ENCODE measurements at places on chromosomes 13 and 19. TPM values are rescaled to one million over a fixed set of nuclear protein-coding genes. Genes with fewer than 3 reads are reported as not detected.

Gene SYMPK
- 75.1 TPM for polyA plus RNA-seq

Gene PEAK3
- polyA plus RNA-seq: not detected

Gene TUBA3C
- not detected for polyA plus RNA-seq

Gene ZNF723
- 0.08 TPM for polyA plus RNA-seq

Gene TPTE2
- 0.57 TPM for polyA plus RNA-seq

Gene UNC13A
- 0.33 TPM for polyA plus RNA-seq

Gene PRKCSH
- polyA plus RNA-seq: 321 TPM

Gene SYNGR4
- polyA plus RNA-seq: not detected

Gene GPC5
- 5.1 TPM for polyA plus RNA-seq

Gene CRX
- polyA plus RNA-seq: 0.15 TPM

Gene UHRF1
- polyA plus RNA-seq: 39.7 TPM

Gene RYR1
- polyA plus RNA-seq: 9.6 TPM

Gene CGB3
- not detected for polyA plus RNA-seq

DNA sequence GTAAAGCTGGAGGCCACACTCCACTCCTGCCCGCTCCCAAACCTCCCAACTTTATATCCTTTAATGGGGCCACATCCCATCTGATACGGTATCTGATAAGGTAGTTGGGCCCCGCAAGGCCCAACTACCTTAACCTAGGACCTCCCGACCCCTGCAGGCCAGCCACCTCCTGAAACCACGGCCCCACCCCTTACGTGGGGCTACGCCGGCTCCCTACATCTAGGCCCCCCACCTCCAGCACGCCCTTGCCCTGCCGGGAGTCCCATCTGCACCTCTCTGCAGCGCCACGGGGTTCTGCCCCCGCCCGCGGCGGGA, 2.2 kb downstream of the IGFLR1 start:
- no peak for DNase-seq

- no peak for DNase-seq
Measured at GRCh38 chr13:101190976-101191375, 225.3 kb downstream of the NALCN start.

DNA sequence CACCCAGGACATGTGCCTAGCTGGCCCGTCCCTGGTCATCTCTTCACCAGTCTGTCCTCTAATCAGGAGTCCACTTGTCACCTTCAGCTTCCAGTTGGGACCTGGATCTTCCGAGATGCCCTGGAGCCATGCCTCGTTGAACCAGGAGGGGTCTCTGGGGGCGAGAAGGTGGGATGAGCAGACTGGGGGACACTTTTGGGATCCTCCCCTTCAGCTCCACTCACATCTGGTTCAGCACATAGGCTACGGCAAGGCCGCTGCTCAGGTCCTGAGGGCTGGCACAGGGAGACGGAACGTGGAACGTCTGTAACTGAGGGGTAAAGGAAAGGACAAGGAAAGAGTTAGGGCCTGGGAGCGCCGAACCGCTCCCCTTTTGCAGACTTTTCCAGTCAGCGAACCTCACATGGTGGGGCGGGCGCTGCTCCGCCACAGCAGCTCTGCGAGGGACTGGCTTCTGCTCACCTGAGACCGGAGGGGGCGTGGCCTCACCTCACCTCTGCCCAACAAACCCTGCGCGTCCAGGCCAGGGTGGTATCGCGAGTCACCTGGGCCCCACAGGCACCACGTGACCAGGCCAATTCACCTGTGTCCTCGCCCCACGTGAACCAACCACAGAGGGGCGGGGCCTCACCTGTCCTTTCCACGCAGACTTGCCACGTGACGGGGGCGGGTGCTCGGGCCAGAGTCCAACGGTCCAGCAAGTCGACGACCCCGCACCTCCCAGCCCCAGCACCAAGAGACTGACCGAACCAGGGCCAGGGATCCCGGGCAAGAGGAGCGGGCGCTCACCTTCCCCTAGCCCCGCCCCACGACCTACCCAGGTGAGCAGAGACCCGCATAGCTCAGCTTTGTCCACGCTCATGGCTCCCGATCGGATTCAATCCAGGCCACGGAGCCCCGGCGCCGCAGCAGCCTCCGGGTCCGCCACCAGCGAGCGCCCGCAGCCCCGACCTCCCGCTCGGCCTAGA, at the start of gene HOOK2:
Gene HOOK2, minus strand, starts transcription at position 965 of the 968 bp plus-strand sequence. Its CDS starts 103 bp downstream, at position 862.
- no peak for DNase-seq

GRCh38 chr19:34359954-34360315, 5.1 kb upstream of the GPI start:
- no peak for DNase-seq

- no peak for DNase-seq
Measured at GRCh38 chr19:58555920-58556621, 1.2 kb upstream of the CHMP2A start.

GRCh38 chr13:23877286-23877685, 11.9 kb downstream of the MIPEP start:
- no peak for DNase-seq

DNA sequence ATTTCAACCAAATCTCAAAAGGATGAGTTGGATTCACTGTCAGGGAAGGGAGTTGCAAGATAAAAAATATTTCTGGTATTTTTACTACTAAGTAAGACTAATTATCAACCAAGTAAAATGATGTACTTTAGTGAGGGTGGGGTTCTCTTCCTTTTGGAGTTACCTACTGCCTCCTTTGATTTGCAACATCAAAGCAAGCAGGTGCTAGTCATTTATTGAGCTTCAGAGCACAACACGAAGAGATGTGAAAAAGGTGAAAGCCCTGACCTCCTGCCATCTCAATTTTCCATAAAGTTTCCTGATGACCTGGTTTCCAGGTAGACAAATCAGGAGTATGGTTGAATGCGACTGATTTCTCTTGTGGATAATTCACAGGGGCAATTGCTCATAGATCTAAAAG, 96.0 kb downstream of the CDADC1 start:
- no peak for DNase-seq

DNA sequence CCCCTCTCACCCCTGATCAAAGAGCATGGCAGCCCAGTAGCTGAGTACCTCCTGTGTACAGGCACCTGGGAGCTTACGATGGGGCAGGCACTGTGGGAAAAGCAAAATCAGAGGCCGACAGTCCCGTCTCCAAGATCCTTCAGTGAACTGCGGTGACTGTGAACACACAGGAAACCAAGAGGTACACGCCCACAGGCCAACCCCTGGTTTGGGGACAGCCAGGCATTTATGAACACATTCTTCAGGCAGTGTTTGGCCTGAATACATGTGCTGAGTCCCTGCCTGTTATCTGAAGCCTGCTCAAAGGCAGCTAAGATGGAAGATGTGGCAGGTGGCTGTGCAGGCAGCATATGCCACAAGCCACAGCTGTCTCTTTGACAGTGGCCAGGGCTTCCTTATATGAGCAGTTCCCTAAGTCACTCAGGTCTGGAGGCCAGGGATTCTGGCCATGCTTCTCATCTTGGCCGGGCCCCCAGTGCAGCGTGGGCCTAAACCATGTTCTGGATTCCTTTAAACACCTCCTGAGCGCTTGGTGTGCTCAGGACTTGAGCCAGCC, 123.6 kb downstream of the UQCRFS1 start:
- no peak for DNase-seq

GRCh38 chr19:10112037-10112761, 706 bp downstream of the P2RY11 start:
- no peak for DNase-seq

- peak; percentile 60 for DNase-seq
Measured at GRCh38 chr19:41951686-41952172, 7.4 kb downstream of the RABAC1 start.

DNA sequence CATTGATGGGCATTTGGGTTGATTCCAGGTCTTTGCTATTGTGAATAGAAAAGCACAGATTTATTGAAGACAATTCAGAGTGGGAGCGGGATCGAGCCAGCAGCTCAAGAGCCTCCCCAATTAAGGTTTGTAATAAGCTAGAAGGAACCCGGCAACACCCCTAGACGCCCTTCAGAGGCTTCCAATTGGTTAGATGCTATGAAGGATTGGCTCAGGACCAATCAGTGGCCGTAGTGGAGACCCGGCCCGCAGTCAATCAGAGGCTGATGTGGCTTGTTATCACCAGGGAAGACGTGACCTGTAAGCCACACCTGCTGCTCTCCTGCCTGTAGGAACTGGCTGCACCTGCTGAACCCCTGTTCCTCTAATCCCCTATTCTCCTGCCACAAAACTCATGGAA, 14.6 kb downstream of the SIGLEC11 start:
- DNase-seq: no peak

DNA sequence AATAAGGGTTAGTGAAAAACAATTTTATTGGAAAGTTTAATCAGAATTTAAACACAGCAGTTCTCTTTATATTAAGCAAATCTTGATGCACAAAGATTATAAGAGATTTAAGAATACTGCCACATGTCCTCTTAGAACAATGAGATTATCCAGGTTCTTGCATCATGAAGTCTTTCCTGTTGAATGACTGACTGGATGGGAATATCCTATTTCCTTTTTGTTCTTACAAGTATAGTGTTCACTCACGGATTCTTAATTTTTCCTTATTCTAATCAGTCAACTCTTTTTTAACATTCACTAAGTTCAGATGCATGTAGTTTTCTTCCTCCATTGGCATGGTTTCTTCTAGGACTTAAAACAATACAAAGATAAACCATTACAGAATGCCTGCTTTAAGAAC, 10.1 kb downstream of the URI1 start:
- DNase-seq: no peak

GRCh38 chr13:50098693-50099092, 83.4 kb downstream of the KCNRG start:
- DNase-seq: no peak

GRCh38 chr19:45324349-45324907, 1.8 kb upstream of the CKM start:
- no peak for DNase-seq

DNA sequence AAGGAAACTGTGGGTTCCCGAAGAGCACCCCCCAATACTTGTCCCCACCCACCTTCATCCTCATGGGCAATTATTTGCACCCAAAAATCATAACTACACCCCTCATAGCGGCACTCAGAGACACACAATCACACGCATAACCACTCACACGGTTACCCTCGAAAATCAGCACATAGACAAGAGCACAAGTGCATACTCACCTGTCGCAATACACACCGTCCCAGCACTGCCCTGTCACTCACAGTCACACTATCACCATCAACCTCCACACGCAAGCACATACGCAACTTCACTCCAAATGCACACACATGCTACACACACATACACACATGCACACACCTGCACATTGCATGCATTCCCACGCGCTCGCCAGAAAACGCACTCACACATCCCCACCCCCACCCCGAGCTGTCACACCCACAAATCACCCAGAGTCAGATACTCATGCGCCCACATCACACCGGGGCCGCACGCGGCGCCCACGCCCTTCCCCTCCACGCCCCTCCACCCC, 535 bp downstream of the COL5A3 start:
- no peak for DNase-seq

- DNase-seq: no peak
Measured at GRCh38 chr19:40867701-40868100, 14.3 kb downstream of the CYP2A7 start.

DNA sequence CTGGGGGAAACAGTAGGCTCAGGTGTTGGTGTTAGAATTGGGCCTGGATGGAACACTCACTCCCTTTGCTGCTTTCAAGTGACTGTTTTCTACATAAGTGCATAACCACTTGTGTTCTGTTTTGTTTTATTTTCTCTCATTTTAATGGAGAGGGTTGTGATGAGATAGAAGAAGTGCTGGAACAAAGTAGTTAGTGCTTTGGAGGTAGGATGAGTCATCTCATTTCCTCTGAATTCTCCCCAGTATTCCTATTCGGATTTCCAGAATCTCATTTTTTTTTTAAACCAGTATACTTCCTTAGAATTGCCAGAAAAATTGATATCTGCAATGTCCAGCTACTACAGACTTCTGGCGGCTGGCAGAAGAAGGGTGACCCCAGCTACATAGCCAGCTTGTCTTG, 575.9 kb downstream of the MYO16 start:
- DNase-seq: no peak

DNA sequence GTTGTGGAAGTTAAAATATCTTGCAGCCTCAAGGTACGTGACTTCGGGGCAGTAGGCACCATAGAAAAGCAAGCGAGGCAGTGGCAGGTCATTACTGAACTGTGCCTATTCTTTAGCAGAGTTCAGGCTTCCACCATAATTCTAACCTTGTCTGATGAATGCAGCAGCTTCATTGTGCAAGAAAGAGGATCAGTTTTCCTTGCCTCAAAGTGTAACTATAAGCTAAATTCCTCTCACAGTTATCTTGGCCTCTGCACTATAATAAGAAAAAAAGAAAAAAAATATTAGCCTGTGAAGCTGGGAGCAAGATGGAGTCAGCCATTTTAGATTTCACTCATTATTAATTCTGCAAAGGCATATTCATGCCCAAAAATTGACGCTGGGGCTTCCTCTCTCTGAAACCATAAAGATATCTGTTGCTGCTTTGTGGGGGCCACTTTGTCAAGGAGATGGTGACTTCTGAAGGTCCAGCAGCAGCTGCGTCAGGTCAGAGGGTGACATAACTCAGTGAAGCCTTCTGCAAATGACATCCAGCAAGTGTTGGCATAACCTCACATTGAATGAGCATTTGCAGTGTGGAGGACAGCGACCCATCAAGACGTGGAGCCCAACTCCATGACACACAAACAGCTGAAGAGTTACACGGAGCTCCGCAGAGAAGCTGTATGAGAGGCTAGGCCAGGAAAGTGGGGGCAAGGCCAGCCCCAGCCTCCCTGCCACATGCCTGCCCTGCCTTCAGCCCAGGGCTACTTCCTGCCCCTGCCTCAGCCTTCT, 23.1 kb upstream of the SACS start:
- DNase-seq: no peak

DNA sequence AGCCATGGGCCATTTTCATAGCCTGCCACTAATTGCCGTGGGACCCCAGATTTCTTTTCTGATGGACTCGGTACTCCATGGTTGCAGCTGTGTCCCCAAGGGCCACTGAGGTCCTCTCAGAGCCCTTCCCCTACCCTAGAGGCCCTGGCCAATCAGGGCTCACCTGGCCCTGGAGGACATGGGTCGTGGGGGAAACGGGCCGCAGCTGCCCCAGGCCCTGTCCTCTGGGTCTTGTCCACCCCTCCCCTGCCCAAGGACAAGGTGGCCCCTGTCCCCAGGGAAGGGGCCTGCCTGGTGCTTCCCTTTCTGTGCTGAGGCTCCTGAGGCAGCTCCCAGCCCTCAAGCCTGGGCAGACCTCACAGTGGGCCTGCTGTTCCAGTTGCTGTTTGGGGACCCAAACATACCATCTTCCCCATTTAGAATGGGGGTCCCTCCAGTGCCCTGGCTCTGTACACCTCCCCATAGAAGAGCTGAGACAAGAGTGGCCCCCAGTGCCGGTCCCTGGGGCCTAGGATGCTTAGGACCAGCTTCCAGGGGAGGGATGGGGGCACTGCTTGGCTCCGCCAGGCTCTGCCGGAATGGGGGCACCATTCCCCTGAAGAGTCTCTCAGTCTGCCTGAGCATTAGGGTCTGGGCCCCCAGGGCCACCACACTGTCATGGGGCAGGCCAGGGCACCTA, 3.2 kb downstream of the RAB11B start:
- no peak for DNase-seq

- DNase-seq: no peak
Measured at GRCh38 chr19:43572171-43572588, 3.1 kb downstream of the XRCC1 start.

- no peak for DNase-seq
Measured at GRCh38 chr13:35994131-35994966, 136.8 kb downstream of the DCLK1 start.

GRCh38 chr13:51332566-51333361, 6.7 kb upstream of the SERPINE3 start:
- no peak for DNase-seq
